Activated CD8-positive, alpha-beta T cell treated with anti-CD3 and anti-CD28 coated beads, Interleukin-2, amount 10 ng/mL, durations not matched to agents 7 days and 5 days (primary cell): ENCODE measurements at places on chromosomes 2 and 18.

- no peak for DNase-seq
- H3K4me3 ChIP-seq: no peak overlapping the region
- no peak overlapping the region for H3K27ac ChIP-seq
- H3K27me3 ChIP-seq: peaks cover 37% of the 10 kb centered on the region
- H3K36me3 ChIP-seq: no peaks in the 10 kb centered on the region
Observed at GRCh38 chr2:10487081-10487740, 39.1 kb upstream of the ODC1 start.

DNA sequence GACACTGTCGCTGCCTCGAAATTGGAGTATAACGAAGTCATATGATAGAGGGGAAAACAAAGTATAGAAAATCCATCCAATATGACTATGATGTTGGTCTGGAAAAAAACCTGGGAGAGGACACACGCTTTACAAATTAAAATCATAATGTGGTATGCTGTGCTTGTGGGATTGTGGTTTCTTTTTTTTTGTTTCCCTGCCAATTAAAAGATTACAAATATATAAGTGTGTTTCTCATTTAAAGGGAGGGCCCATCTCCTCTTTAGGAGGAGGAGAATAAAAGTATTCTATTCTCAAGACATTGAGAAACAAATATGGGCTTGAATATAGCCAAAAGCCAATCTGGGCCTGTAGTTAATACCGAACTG lies 86.6 kb downstream of the EPHA4 start:
- H3K36me3 ChIP-seq: no peaks in the 10 kb centered on the region
- DNase-seq: no peak
- H3K27ac ChIP-seq: no peak overlapping the region

- peaks cover 40% of the 10 kb centered on the region for H3K36me3 ChIP-seq
- H3K27me3 ChIP-seq: no peaks in the 10 kb centered on the region
- no peak for DNase-seq
- H3K4me3 ChIP-seq: no peak overlapping the region
- no peak overlapping the region for H3K27ac ChIP-seq
Observed at GRCh38 chr2:203104273-203104672, 89.6 kb downstream of the NBEAL1 start.

GRCh38 chr18:63198098-63198760 lies 121.3 kb downstream of the BCL2 start:
- DNase-seq: no peak
- peaks cover 42% of the 10 kb centered on the region for H3K4me1 ChIP-seq
- peaks cover 25% of the 10 kb centered on the region for H3K36me3 ChIP-seq
- H3K4me3 ChIP-seq: no peak overlapping the region
- H3K27me3 ChIP-seq: no peaks in the 10 kb centered on the region

DNA sequence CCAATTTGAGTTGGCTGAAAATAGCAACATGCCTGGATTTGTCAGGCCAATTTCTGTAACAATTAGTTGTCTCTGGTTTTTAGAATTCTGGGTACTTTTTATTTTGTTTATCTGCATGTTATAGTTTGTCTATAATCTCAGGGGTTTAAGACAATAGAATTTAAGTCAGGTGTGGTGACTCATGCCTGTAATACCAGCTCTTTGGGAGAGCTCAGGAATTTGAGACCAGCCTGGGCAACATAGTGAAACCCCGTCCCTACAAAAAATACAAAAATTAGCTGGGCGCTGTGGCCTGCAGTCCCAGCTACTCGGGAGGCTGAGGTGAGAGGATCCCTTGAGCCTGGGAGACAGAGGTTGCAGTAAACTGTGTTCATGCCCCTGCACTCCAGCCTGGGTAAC lies 114.4 kb upstream of the GLS start:
- DNase-seq: no peak
- no peak overlapping the region for H3K4me3 ChIP-seq
- no peaks in the 10 kb centered on the region for H3K27me3 ChIP-seq
- no peaks in the 10 kb centered on the region for H3K36me3 ChIP-seq
- no peak overlapping the region for H3K27ac ChIP-seq

- H3K4me1 ChIP-seq: no peaks in the 10 kb centered on the region
- H3K27ac ChIP-seq: no peak overlapping the region
- H3K36me3 ChIP-seq: no peaks in the 10 kb centered on the region
- no peak overlapping the region for H3K4me3 ChIP-seq
- no peak for DNase-seq
- H3K27me3 ChIP-seq: no peaks in the 10 kb centered on the region
Observed at GRCh38 chr2:229330952-229331351, 59.9 kb upstream of the PID1 start.

GRCh38 chr2:161219211-161219610 lies 59.0 kb downstream of the TANK start:
- no peak overlapping the region for H3K4me3 ChIP-seq
- no peaks in the 10 kb centered on the region for H3K27me3 ChIP-seq
- H3K4me1 ChIP-seq: peaks cover 28% of the 10 kb centered on the region
- peaks cover 22% of the 10 kb centered on the region for H3K36me3 ChIP-seq

DNA sequence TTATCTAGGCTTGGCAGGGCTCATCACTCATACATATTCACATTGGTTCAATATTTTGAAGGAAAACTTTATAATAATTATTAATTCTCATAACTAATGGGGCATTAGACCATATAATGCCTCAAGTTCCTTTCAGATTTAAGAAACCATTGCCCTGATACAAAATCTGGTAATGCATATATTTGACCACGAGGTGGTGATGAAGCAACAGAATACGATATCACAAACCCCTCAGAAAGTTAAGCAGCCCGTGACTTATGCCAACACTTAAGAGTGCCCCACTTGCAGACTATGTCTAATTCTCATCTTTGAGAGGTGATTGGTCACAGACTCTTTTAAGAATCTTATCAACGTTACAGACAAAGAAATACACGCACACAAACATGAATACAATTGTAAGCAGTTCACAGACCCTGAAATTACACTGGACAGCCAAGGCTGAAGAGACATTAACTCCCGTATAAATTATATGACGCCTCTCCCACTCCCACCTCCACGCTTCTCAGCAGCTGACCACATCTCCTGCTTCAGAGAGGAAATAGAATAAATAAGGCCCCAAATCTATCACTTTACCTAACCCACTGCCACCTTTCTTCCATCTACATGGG lies 20.7 kb upstream of the DNAH6 start:
- H3K4me1 ChIP-seq: peaks cover 8% of the 10 kb centered on the region
- DNase-seq: peak; percentile 59
- no peak overlapping the region for H3K27ac ChIP-seq
- no peaks in the 10 kb centered on the region for H3K27me3 ChIP-seq
- no peak overlapping the region for H3K4me3 ChIP-seq
- H3K36me3 ChIP-seq: no peaks in the 10 kb centered on the region

- peaks cover 47% of the 10 kb centered on the region for H3K4me1 ChIP-seq
- no peaks in the 10 kb centered on the region for H3K27me3 ChIP-seq
- DNase-seq: peak; percentile 89
Observed at GRCh38 chr2:174593574-174594203, 3.9 kb downstream of the WIPF1 start.

DNA sequence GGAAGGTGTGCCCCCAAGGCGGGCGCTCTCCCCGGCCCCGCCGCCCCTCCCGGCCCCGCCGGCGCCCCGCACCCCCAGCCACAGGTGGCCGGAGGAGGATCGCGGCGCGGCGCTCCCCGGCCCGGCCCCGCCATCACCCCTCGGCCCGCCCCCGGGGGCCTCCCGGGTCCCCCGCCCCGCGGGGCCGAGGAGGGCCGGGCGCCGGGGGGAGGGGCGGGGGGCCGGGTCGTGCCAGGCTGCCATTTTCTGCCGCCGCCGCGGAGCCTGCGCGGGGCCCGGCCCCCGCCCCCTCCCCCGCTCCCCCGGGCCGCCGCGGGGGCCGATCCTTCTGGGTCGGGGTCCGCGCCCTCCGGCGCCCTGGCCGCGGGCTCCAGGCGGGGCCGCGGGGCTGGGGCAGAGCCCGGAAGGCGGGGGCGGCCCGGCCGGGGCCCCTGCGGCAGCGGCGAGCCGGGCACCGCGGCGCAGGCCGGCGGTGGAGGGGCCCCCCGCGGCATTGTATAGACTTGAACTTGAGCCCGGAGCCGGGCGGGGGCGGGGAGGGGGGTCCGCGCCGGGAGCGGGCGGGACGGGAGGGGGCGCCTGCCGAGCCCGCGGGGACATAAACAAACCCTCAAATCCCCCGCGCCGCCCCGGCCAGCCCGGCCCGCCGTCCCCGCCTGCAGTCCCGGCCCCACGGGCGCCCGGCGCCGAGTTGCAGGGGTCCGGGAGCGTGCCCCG lies 556 bp downstream of the DNMT3A start:
- no peak overlapping the region for H3K4me3 ChIP-seq
- no peak overlapping the region for H3K27ac ChIP-seq
- H3K4me1 ChIP-seq: peaks cover 40% of the 10 kb centered on the region
- peaks cover 12% of the 10 kb centered on the region for H3K36me3 ChIP-seq
- H3K27me3 ChIP-seq: no peaks in the 10 kb centered on the region

GRCh38 chr2:53220969-53221368 lies 546.6 kb upstream of the CHAC2 start:
- no peaks in the 10 kb centered on the region for H3K27me3 ChIP-seq
- H3K27ac ChIP-seq: no peak overlapping the region
- H3K4me3 ChIP-seq: no peak overlapping the region
- H3K4me1 ChIP-seq: no peaks in the 10 kb centered on the region
- H3K36me3 ChIP-seq: no peaks in the 10 kb centered on the region

- H3K4me3 ChIP-seq: no peak overlapping the region
- no peak for DNase-seq
- no peaks in the 10 kb centered on the region for H3K4me1 ChIP-seq
- no peaks in the 10 kb centered on the region for H3K27me3 ChIP-seq
- H3K36me3 ChIP-seq: no peaks in the 10 kb centered on the region
Observed at GRCh38 chr2:137185378-137186078, 420.2 kb downstream of the THSD7B start.

DNA sequence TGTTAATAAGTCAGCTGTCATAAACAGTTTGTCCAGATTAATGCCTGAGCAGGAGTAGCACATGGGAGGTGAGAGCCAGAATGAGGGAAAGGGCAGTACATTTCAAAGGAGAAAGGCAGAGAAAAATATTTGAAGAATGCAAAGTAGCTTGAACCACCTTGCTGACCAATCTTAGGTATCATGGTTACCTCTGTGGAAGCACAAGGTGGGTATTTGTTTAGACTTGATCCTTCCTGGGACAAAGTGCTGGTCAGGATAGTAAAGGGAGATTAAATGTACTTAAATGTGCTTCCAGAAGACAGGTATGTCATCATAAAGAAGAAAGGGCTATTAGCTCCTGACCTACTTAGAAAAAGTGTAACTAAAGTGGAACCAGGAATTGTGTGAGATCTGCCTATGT lies 105.0 kb downstream of the LRRTM1 start:
- H3K4me1 ChIP-seq: no peaks in the 10 kb centered on the region
- H3K27me3 ChIP-seq: no peaks in the 10 kb centered on the region
- peaks cover 2% of the 10 kb centered on the region for H3K36me3 ChIP-seq
- no peak overlapping the region for H3K27ac ChIP-seq

GRCh38 chr18:49814147-49814499 lies 790 bp upstream of the ACAA2 start:
- peaks cover 61% of the 10 kb centered on the region for H3K36me3 ChIP-seq
- peak overlapping the region; percentile 98 for H3K4me3 ChIP-seq
- DNase-seq: peak; percentile 82
- H3K4me1 ChIP-seq: peaks cover 66% of the 10 kb centered on the region
- peak overlapping the region; percentile 99 for H3K27ac ChIP-seq

DNA sequence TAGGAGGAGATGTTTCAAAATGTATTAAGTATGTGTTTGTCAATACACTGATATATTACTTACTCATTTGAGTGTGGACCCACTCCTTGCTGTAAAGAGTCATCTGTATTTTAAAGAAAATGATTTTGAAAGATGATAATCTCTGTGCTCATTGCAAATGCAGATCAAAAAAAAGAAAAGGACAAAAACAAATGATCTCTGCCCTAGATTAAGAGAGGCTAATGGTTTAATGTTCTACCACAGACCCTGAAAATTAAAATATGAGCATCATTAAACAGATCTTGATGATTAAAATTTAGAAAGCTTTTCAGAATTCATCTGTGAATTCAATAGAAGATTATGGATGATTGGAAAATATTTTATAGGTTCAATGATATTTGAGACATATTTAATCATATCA lies 136.5 kb downstream of the CNTNAP5 start:
- no peaks in the 10 kb centered on the region for H3K27me3 ChIP-seq
- H3K27ac ChIP-seq: no peak overlapping the region
- DNase-seq: no peak
- H3K36me3 ChIP-seq: no peaks in the 10 kb centered on the region
- H3K4me3 ChIP-seq: no peak overlapping the region
- H3K4me1 ChIP-seq: no peaks in the 10 kb centered on the region

DNA sequence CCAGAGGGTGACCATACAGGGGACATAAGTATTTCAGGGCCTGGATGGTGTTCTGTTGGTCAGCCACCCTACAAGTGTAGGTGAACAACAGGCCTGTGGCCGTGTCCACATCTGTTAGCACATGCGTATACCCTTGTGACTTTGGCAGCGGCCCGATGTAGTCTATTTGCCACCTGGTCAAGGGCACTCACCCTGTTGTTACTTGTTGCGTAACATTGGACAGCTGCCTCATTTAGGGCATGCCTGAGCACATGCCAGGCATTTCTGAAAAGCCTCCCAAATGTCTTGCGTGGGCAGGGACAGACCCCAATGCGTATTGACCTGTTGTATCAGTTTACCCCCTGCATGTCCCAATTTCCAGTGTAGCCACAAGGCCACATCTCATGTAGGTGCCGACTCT lies 235.0 kb downstream of the MBD5 start:
- H3K36me3 ChIP-seq: peaks cover 34% of the 10 kb centered on the region
- H3K27me3 ChIP-seq: no peaks in the 10 kb centered on the region
- H3K4me3 ChIP-seq: no peak overlapping the region
- DNase-seq: no peak
- H3K27ac ChIP-seq: no peak overlapping the region

DNA sequence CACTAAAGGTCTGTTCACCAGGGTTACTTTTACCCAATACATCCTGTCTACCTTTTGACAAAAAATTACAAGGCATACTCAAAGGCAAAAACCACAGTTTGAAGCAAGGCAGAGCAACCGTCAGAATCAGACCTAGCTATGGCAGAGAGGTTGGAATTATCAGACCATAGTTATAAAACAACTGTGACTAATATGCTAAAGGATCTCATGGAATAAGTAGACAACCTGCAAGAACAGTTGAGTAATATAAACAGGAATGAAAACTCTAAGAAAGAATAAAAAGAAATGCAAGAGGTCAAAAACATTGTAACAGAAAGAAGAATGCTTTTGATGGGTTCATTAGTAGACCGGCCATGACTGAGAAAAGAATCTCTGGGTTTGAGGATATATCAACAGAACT lies 318.8 kb upstream of the KCNH7 start:
- no peak overlapping the region for H3K4me3 ChIP-seq
- no peaks in the 10 kb centered on the region for H3K27me3 ChIP-seq
- H3K36me3 ChIP-seq: no peaks in the 10 kb centered on the region
- no peak for DNase-seq

GRCh38 chr2:120951693-120952092 lies 216.0 kb downstream of the GLI2 start:
- no peak overlapping the region for H3K4me3 ChIP-seq
- no peak overlapping the region for H3K27ac ChIP-seq
- H3K36me3 ChIP-seq: no peaks in the 10 kb centered on the region
- no peaks in the 10 kb centered on the region for H3K4me1 ChIP-seq
- no peak for DNase-seq

DNA sequence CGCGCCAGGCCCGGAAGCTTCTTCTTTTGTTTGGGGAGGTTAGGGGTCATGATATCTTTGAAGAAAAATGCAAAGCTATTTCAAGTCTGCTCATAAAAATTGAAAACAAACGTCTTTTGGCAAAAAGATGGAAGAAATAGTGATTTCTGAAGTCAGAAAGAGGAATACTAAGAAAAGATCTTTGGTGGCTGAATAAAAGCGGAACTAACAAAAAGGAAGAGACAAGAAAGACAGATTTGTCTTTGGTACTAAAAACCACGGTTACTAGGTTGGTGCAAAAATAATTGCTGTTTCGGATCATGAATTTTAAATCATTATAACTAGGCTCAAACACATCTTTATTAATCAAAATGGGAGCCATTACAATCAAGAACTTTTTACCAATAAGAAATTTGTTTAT lies 164.6 kb upstream of the TRIB2 start:
- H3K27ac ChIP-seq: no peak overlapping the region
- H3K4me1 ChIP-seq: peaks cover 23% of the 10 kb centered on the region
- H3K36me3 ChIP-seq: peaks cover 2% of the 10 kb centered on the region
- no peaks in the 10 kb centered on the region for H3K27me3 ChIP-seq
- DNase-seq: no peak
